ENCODE measurements at places on chromosomes 5 and 9.

DNA sequence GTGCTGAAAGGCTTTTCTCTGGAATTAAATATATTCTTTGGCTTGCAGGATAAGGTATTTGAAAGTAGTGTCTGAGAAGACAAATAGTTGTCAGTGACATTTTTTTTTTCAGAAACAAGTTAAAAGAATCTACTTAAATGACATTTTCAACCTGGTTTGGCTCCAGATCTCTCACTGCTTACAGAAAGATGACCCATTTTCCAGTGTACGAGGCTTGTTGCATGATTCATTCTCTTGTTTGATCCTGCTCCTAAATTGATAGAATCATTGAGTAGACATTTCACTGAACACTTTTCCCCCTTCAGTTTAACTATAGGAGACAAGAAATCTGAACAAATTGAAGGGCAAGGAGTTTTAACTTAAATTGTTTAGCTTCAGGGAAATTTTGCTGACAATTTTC, 546.1 kb downstream of the ZNF608 start:
- no peak for DNase-seq

DNA sequence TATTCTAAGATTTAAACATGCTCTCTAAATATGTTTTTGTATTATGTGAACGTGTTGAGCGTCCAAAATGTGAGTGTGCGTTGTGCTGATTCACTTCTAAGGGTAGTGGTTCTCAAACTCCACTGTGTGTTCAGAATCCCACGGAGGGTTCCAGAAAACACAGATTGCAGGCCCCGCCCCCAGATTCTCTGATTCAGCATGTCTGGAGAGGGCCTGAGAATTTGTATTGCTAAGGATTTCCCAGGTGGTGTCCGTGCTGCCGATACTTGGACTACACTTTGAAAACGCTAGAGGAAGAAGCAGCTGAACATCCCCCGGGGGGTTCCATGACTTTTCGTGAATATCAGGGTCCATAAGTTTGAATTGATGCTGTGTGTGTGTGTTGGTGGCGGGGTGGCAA, 1043.2 kb upstream of the WWC1 start:
- DNase-seq: no peak

GRCh38 chr5:120982351-120982750, 518.3 kb downstream of the PRR16 start:
- no peak for DNase-seq

DNA sequence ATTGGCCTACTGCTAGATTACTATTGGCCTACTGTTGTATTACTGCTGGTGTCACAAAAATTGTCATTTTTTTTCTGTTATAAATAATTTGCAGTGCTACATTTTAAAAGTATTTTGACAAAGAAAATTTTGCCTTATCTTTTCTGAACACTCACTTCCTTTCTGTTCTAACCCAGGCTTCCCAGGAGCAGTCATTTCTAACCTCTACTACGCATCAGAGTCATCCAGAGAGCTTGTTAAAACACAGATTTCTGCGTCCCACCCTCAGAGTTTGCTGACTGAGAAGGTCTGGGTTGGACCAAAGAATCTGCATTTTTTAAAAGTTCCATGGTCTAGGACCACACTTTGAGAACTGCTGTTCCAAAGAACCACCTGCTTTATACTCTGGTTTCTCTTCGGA, 306.1 kb downstream of the GLIS3 start:
- DNase-seq: no peak

DNA sequence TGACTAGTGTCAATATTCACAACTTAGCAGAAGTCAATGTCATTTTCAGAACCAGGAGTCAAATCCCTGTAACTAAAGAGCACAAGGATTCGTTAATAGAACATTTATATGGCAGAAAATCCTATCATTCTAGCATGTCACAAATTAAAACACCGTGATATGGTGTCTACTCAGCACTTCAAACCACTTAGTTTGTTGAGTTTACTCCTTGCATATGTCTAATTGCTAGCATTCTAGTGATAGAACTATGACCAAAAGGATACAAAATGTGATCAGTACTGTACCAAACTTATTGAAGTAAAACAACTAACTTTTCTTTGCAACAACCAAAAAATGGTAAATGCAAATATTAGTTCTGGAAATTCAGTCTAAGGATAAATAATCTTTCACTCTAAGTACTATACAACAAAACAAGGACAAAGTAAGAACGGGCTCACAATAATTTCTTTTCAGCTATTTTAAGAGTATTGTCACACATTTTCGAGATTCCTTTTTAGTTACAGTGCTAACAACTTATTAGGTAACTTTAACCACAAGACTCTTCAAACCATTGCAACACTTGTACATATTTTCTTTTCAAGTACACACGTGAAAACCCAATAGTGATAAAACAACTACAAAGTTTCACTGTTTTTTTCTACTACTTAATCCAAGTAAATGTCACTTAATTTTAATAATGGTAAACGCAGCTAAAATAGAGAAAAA, 845.2 kb upstream of the CDH10 start:
- no peak for DNase-seq

- no peak for DNase-seq
Observed at GRCh38 chr5:103207011-103207410, 51.6 kb upstream of the MACIR start.

- DNase-seq: no peak
Observed at GRCh38 chr5:78808380-78808779, 159.8 kb upstream of the LHFPL2 start.

Data from HuH-7 (cell line).